ENCODE measurements at places on chromosomes 12 and 14.

GRCh38 chr12:50363141-50363540, 33.3 kb downstream of the FAM186A start:
- DNase-seq: no peak

GRCh38 chr12:122862872-122863701, 27.8 kb downstream of the HIP1R start:
- peak; percentile 60 for DNase-seq

DNA sequence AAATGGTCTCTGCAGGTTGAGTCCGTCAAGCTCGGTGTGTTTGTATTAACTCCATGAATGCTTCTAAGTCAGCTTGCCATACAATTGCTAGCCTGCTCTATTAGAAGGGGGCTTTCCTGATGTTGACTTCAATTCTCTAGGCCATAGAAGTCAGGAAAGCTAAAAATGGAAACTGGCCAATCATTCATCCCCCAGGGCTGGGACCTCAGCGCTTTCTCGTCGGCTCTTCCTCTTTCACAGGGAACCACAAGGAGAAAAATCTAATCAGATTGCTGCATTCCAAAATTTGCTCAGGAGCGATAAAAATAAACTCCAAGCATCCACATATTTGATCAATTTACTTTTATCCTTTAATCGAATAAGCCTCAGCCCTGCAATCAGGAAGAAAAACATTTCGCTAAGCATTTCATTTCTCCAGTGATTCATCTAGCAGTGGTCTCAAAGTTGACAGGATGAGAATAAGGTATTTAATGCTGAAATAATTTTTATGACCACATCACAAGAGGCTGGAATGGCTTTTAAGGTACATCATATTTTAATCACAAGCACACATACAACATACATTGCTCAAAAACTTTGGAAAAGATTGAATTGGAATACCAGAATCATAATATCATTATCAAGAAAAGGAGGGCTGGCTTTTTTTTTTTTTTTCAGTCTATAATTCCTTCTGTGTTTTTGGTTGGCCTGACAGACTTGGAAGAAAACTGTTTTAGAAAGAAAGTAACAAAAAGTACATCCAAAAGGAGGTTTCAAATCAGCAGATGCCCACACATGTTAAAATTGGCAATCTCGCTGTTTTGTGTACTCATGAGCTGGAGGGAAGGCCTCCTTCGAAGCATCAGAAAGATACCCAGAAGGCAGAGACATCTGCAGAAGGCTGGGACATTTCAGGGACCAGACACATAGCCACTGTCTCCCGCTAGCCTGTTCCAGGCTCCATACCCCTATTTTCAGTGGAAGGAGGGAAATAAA, 316.3 kb downstream of the NUAK1 start:
- no peak for DNase-seq

GRCh38 chr14:50231475-50232275, at the start of gene SOS2:
TSS of gene SOS2 (minus strand) at chr14:50231578. CDS start at chr14:50231283, 295 bp downstream.
- DNase-seq: peak; percentile 87

- no peak for DNase-seq
Observed at GRCh38 chr14:102793531-102794328, 16.5 kb downstream of the TRAF3 start.
